ENCODE measurements at places on chromosomes 16 and 17.

- no peak for DNase-seq
Measured at GRCh38 chr16:86127366-86127765, 228.4 kb downstream of the IRF8 start.

DNA sequence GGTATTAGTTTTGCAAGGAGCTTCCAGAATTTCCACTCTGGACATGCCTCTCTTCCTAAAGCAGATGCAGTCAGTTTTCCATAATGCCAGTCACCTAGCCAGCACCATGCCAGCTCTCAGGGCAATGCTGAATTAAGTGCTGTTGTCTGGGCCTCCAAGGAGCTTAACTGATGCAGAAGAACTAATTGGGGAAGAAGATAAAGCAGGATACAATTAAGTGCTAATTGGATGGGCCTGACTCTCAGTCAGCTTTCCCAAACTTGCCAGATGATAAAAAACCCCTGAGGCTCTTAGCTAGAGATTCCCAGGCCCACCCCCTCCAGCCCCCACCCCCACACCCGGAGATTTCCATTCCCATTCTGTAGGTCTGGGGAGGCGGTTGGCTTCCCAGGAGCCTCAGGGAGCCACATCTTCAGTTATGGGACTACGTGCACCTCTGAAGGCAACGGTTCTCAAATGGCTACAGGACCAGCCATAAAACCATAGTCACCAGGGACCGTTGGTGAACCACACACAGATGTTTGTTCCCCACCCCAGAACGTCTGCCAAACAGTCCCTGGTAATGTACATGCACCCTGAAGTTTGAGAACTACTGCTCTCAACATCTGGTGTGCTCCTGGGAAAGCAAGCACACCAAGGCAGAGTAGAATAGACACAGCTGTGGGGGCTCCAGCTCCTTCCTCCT, 499.1 kb upstream of the CDH5 start:
- DNase-seq, result no peak

DNA sequence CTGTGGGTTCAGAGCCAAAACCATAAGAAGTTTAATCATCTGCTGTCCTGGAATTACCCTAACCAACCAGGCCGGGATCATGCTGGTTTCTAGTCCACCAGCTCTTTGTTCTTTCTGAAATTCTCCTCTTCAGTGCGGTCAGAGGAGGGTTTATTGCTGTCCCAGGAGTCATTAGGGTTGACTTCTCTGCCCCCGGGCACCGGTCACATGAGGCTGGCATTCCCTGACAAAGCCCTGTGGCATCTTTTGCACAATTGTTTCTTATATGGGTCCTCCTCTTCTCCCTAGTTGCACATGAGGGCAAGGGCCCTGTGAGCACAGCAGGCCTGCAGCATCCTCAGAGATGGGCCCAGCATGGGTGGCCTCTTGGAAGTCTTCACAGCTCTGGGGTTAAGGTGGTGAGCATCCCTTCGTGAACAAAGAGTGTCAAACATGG, 243.9 kb downstream of the IRF8 start:
- no peak for DNase-seq

GRCh38 chr17:81513753-81514488, 1.3 kb upstream of the ACTG1 start:
- peak; percentile 75 for DNase-seq

DNA sequence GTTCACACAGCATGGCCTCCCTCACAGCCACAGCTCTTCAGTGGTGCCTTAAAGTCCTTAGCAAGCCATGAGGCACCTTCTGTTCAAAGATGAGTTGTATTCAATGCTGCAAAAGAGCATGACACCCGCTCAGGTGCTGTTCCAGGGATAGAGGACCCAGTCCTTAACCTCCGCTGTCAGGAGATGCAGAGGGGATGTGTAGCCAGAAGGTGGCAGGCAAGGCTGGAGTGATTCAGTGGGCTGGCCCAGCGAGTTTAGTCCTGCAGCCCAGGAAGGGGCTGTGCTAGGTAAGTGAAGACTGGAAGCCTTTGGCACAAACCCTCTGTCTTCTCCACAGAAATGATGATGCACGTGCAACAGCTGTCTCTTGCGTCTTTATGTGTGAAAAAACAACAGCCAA, 25.0 kb upstream of the ADAM11 start:
- no peak for DNase-seq

DNA sequence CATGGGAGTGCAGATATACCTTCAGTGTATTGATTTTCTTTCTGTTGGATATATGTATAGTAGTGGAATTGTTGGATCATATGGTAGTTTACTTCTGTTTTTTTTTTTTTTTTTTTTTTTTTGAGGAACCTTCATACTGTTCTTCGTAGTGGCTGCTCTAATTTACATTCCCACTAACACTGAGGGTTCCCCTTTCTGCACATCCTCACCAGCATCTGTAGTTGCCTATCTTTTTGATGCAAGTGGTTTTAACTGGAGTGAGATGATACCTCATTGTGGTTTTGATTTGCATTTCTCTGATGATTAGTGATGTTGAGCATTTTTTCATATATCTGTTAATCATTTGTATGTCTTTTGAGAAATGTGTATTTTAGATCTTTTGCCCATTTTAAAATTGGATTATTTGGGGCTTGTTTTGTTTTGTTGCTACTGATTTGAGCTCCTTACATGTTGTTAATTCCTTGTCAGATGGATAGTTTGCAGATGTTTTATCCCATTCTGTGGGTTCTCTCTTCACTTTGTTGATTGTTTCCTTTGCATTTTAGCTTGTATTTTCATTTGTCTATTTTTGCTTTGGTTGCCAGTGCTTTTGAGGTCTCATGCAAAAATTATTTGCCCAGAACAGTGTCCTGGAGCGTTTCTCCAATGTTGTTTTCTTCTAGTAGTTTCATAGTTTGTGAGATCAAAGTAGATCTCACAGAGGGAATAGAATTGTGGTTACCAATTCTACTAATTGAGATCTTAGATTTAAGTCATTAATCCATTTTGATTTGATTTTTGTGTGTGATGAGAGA, 25.0 kb upstream of the BCAS3 start:
- DNase-seq, result no peak

- DNase-seq, result peak; percentile 52
Measured at GRCh38 chr16:19382887-19383816, 34.5 kb upstream of the TMC5 start.

GRCh38 chr17:49249292-49249794, 18.8 kb upstream of the PHOSPHO1 start:
- DNase-seq, result no peak

DNA sequence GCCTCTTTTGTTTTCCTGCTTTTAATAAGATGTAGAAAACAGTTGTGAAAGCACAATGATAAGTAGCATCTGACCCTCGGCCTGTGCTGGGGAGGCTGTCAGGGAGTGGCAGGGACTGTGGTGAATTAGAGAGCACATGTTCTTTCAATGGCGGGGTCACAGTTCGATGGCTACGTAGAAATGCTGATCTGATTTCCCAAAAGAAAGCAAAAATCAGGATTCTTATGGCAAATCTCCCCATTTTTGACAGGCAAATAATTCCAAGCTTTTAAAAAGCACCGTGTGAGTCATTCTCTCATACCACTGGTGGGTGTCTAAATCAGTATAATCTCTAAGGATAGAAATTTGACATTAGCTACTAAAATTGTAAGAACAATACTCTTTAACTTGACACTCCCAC, 4.2 kb upstream of the MAPK7 start:
- DNase-seq, result no peak

DNA sequence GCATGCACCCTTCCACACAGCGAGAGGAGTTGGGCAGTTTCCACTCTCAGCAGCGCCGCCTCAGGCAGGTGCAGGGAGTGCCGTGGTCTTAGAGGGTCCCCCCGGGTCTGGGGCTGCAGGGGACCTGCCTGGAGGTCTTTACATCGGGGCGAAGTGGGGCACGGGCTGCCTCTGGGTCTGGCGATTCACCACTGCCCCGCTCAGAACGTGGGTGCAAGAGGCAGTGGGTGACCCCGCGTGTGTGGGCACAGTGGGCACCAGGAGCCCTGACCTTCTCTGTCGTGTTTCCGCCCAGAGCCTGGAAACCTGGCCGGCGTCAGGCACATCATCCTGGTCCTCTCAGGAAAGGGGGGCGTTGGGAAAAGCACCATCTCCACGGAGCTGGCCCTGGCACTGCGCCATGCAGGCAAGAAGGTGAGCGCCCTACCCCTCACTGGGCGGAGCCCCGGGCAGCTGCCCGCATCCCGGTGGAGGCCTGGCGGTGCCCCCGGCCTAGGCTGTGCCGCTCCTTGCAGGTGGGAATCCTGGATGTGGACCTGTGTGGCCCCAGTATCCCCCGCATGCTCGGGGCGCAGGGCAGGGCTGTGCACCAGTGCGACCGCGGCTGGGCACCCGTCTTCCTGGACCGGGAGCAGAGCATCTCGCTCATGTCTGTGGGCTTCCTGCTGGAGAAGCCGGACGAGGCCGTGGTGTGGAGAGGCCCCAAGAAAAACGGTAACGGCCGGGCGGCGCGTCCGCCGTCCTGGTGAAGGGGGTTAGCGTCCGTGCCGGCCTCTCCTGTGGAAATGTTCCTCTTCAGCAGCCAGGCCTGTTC, 3.7 kb downstream of the NUBP2 start:
- no peak for DNase-seq

DNA sequence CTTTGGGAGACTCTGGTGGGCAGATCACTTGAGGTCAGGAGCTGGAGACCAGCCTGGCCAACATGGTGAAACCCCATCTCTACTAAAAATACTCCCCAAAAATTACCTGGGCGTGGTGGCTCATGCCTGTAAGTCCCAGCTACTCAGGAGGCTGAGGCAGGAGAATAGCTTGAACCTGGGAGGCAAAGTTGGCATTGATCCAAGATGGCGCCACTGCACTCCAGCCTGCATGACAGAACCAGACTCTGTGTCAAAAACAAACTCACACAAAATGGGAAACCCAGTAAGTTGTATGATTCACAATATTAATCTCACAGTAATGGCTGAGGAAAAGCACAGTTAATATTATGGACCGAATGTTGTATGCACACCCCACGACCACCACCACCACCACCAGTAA, 24.3 kb downstream of the WSB1 start:
- no peak for DNase-seq

DNA sequence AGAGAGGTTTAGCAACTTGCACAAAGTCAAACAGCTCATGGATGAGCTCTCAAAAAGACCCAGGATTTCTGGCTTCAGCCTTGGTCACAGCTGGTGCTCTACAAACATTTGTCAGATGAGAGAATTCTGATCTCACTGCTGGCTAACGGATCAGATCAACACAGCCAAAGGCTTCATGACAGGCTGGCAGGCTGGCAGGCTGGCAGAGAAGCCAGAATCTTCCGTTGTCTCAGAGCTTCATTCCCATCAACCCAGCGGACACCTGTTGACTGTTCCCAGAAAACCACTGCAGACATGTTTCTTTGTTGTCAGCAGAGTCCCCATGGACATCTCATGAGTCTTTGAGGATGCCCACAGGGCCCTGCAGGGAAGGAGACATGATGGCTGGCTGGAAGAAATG, 303.8 kb upstream of the ASIC2 start:
- no peak for DNase-seq

- DNase-seq, result no peak
Measured at GRCh38 chr17:58412961-58413586, 4.3 kb downstream of the RNF43 start.

DNA sequence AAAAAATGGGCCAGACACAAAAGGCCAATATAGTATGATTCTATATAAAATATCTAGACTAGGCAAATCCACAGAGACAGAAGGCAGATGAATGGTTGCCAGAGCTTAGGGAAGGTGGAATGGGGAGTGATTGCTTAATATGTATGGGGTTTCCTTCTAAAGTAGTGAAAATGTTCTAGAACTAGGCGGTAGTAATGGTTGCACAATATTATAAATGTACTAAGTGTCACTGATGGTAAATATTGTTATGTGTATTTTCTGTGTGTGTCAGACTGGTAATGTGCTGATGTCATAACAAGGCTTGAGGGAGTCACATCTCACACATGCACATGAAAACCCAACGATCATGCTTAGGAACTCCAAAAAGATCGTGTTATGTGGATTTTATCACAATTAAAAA, 106.9 kb upstream of the SIAH1 start:
- no peak for DNase-seq

DNA sequence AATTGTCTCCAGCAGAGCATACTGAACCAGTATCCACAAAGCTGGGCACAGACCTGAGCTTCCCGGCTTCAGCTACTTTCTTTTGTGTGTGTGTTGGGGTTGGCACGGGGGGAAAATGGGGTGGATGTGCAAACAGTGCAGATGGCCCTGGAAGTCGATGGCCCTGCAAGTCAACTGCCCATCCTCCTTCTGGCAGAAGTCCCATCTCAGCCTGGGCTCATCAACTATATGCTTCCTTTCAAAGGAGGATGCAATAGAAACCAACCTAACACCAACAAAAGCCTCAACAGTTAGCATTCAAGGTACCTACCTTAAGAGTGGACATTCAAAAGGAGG, 55.7 kb downstream of the SOX9 start:
- DNase-seq, result no peak

DNA sequence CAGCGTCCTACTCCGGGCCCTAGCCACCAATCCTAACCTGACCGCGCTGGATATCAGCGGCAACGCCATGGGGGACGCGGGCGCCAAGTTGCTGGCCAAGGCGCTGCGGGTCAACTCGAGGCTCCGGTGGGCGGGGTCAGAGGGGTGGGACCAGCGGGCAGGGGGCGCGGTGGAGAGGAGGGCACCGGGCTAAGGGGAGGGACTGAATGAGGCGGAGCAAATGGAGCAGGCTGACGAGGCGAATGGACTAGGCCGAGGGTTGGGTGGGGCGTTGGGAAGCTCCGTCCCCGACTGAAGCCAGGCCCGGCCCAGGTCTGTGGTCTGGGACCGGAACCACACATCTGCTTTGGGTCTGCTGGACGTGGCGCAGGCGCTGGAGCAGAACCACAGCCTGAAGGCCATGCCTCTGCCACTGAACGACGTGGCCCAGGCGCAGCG, 4.6 kb downstream of the CARMIL2 start:
- no peak for DNase-seq

DNA sequence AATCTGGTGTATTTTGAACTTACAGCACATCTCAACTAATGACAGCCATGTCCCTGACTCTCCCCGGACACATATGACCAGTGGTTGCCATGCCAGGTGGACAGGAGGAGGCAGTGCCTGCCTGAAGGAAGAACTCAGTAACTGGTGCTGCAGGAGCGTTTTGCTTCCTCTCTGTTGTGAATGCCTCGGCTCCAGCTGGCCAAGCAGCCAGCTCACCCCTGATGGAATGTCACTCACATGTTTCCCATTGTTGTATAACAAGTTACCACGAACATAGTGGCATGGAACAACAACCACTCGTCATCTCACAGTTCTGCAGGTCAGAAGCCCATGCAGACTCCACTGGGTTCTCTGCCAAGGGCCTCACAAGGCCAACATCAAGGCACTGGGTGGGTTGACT, 20.1 kb upstream of the IRF8 start:
- no peak for DNase-seq

DNA sequence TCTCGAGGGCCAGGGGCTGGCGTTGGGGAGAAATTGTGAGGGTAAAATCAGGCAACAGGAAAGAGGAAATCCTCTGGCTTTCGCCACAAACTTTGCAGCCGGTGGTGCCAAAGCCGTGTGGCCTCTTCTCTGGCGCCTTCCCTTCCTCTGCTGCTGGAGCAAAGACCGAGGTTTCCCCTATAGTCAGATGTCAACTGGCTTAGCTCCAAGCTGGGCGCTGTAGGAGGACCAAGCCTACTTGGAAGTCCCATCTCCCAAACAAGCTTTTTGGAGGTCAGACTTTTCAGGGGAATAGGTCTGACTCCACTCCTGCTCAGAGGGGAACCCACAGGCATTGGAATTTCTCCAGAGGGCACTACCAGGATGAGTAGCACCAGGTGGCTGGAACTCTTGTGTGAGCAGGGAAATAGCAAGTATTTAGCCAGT, 5.0 kb downstream of the IGFBP4 start:
- DNase-seq, result no peak

GRCh38 chr17:81814748-81815645, 11.0 kb downstream of the GCGR start:
- DNase-seq, result peak; percentile 31

GRCh38 chr16:81994485-81994884, 16.8 kb downstream of the SDR42E1 start:
- DNase-seq, result no peak
